ENCODE measurements at places on chromosomes 7 and 10.

DNA sequence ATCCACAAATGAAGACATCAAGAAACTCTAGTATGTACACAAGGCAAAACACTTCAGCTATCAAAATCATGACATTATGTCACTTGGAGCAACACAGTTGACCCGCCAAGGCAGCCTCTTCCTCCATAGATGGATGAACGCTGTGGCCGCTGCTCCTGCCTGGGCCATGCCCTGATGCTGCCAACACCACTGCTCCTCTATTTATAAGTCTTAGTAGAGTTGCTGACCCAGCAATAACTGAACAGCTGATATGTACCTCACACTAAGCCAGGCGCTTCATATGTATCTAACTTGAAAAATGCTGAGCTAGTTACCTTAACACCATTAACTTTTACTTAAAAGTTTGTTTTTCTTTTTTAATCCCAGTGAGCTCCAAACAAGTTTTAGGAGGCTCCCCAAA, 131.9 kb downstream of the LYZL1 start:
- DNase-seq = no peak

DNA sequence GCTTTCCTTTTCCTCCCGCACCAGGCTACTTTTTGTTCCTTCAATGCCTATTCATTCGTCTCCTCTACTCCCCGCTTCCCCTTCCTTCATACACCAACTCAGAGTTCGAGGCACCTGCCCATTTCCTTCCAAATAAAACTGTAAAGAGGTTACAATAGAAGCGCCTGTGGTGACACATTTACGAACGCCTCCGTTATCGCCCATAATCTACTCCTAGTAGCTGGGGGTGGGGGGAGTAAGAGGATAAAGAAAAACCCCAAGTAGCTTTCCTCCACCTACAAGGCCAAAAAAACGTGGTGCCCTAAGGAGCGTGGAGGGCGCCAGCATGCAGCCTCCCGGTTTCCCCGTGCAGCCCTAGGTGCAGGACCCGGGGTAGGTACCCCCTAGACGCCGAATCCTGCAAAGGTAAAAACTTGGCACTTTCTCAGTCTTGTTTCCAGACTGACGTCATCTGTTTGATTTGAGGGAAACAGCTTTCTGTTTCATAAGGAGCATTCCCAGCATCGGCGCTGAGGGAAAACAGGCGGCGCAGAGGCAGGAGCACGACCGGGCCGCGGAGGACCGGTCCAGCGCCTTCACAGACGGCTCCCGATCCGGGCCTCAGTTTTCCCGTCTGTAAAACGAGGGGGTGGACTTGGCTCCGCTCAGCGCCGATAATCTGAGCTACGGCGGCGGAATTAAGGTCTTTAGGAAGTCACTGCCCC, 922 bp downstream of the PPA1 start:
- peak; percentile 44 for DNase-seq

DNA sequence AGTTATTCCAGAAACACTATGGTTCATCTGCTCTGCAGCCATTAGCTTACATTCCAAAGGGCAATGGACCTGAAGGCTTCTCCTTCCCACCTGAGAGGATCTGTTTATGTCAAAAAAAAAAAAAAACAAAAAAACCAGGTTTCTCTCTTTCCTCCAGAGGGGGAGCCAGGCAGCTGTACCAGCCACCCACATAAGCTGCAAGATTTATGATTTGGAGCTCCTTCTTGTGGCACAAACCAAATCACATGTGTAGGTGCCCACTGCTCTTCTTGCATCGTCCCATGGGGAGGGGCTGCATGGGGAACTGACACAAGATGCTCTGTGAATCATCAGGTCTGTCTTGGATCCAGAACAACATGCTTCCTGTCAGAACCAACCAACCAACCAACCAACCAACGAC, 231.6 kb upstream of the IGFBP3 start:
- no peak for DNase-seq

- DNase-seq = no peak
These were observed 603.9 kb downstream of the PTPRN2 start for GRCh38 chr7:157983502-157984422.

GRCh38 chr10:59135275-59135674, 41.2 kb upstream of the PHYHIPL start:
- no peak for DNase-seq

DNA sequence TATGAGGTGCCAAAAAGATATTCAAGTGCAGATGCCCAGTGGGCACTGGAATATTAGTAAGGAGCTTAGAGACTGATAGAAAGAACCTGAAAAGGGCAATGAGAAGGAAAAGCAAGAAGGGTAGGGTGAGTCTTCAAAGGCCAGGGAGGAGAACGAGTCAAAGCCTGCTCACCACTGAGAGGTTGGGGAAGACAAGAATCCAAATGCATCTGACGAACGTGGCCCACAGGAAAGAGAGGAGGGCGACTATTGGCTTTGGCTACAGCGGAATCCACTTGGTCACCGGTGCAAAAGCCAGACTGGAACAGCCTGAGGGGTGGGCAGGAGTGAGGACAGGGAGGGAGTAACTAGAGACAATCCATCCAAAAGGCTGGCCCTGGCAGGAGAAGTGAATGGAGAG, 216.7 kb upstream of the KLF14 start:
- no peak for DNase-seq

DNA sequence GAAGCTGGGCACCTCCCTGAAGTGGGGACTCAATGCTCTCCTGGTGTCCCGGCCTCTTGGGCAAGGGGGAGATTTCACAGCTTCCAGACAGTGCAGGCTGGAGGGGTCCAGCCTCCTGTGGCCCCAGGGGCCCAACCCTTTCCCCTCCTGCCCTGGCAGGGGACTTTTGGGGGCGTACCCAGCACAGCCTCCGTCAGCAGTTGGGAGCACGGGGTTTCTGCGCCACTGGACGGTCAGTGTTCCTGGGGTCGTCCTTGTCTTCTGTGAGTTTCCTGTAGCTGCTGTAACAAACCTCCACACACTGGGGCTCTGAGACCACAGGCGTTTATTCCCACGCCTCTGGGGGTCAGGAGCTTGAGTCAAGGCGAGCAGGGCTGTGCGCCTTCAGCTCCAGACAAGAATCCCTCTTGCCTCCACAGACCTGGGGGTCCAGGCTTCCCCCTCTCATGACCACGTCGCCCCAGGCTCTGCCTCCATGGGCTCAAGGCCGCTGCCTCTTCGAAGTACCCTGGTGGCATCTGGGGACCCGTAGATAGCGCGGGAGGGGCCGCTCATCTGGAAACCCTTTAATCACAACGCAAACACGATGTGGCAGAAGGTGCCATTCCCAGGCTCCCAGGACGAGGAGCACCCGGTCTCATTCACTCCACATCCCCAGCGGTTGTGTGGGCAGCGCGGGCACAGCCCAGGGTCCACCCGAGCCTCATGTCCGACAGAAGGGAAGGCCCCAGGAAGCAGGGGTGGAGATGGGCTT, 14.0 kb downstream of the PWWP2B start:
- DNase-seq = no peak

DNA sequence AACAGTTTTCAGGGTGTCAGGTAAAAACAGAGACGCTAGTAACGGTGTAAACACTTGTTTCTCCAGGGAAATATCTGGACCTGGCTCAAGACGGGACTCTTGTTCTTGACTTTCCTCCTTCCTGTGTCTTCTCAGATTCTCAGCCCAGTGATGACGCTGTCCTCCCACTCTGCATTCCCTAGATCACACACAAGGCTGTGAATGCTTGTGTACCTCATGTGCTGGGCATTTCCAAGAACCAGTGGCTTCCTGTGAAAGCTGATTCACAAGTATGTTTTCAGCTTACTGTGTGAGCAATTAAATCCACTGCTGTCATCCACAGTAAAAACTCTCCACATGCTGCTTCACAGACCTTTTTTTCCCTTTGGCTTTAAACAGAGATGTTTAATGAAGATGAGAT, 193.8 kb upstream of the DPP6 start:
- no peak for DNase-seq
